ENCODE measurements at places on chromosomes 4 and X.

DNA sequence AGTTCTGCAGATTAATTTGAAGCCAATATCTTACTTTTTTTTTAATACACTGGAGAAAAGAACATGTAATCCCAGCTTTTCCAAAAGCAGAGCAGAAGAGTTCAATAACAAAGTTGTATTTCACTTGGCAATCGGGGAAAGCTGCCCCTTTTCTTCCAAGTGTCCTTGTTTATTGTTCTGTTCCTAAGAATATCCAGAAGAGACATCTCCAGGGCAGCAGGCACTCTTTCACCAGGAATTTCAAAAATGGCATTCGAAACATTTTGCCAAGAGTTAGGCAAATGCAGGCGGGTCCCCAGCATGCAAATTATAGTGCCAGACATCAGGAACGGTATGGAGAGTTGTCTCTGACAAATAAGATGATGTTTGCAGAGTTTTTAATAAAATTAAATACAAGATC is 494.5 kb downstream of the BCOR start:
- DNase-seq: no peak

- no peak for DNase-seq
These were observed 107.7 kb downstream of the PHEX start for GRCh38 chrX:22139822-22140221.

GRCh38 chr4:20418861-20419451 is 167.3 kb downstream of the SLIT2 start:
- DNase-seq: no peak

- no peak for DNase-seq
These were observed 317 bp upstream of the FRMPD4 start for GRCh38 chrX:12137951-12138360.

DNA sequence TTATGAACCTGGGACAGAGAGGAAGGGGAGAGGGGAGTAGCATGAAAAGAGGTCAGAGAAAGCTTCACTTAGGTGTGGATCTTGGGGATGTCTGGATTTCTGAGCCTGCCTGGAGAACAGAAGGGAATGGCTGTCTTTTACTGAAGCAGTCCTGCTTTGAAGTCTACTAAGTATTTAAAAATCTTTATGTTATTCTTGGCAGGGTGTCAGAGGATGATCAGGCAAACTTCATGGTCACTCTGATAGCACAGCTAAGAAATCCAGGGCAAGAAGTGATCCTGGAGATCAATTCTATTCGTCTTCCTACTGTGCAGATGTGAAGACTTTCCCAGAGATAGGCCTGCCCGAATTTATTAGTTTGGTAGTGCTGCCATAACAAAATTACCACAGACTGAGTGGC is 464.4 kb upstream of the BOD1L1 start:
- no peak for DNase-seq

GRCh38 chr4:173413036-173413435 is 14.1 kb upstream of the SCRG1 start:
- DNase-seq: no peak

DNA sequence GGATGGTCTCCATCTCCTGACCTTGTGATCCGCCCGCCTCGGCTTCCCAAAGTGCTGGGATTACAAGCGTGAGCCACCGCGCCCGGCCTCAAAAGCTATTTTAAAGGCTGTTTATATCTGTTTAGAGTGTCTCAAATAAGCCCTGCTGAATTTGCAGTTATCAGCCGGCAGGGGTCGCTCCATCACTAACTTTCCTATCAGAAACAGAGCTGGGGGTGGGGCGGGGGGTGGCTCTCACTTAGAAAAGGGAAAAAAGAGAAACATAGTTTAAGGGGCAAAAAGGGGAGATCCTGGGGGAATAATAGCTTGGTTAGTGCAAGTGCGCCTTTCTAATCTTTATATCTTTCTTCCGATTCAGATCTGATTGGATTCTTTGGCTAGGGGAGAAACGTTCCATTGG is 450.7 kb downstream of the UBE2NL start:
- DNase-seq: no peak

GRCh38 chrX:138487866-138488265 is 223.7 kb downstream of the FGF13 start:
- DNase-seq: no peak

DNA sequence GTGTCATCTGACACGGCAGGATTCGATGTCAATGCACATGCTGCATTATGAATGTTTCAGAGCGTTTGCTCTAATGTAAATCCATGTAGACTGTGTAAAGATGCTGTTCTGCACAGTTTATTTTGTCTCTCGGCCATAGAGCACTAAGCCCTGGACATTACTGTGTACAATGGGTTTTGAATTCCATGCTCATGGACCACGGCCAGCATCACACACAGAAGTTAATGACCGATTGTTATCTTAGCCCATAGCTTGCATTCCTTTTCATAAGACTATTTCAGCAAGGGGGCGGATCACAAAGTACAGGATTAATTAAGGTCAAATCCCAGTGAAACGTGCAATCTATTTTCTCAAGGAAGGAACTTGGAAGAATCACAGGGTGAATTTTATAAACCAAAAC is 286.1 kb upstream of the TENM3 start:
- no peak for DNase-seq

DNA sequence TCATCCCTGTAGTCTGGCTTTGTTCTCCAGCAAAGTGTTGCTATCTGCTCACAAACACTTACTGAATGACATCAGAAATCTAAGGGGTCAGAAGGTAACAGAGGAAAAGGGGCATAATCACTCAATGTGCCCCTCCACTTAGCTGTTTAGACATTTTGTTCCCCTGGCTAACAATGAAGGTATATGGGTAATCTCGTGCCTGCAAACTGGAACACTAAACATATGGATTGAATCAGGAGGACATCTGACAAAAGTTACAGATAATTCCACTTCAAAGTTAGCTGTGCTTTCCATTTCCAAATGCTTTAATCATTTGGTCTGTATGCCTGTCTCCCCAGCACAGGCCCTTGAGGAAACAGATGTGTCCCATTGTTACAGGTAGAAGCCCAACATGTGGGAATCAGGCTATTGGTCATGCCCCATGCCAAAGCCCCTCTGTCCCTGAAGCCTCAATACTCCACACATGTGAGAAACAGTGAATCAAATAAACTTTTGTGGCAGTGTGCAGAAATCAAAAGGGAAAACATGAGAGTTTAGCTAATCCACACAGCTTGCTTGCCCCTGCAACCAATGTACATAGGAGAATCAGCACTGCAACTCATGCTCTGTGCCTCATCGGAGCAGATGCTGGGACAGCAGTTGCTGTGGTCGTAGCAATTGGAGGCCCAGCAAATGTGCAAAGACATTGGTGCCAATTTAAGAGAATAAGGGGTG is 111.7 kb downstream of the RNF150 start:
- DNase-seq: no peak
